ENCODE measurements at places on chromosomes 16 and 17.

GRCh38 chr17:5707482-5707881 is 123.2 kb upstream of the NLRP1 start:
- no peak for DNase-seq

GRCh38 chr17:30340801-30341356 is 7.0 kb upstream of the TMIGD1 start:
- no peak for DNase-seq

GRCh38 chr17:57945996-57946797 is 9.0 kb downstream of the CUEDC1 start:
- DNase-seq: no peak

DNA sequence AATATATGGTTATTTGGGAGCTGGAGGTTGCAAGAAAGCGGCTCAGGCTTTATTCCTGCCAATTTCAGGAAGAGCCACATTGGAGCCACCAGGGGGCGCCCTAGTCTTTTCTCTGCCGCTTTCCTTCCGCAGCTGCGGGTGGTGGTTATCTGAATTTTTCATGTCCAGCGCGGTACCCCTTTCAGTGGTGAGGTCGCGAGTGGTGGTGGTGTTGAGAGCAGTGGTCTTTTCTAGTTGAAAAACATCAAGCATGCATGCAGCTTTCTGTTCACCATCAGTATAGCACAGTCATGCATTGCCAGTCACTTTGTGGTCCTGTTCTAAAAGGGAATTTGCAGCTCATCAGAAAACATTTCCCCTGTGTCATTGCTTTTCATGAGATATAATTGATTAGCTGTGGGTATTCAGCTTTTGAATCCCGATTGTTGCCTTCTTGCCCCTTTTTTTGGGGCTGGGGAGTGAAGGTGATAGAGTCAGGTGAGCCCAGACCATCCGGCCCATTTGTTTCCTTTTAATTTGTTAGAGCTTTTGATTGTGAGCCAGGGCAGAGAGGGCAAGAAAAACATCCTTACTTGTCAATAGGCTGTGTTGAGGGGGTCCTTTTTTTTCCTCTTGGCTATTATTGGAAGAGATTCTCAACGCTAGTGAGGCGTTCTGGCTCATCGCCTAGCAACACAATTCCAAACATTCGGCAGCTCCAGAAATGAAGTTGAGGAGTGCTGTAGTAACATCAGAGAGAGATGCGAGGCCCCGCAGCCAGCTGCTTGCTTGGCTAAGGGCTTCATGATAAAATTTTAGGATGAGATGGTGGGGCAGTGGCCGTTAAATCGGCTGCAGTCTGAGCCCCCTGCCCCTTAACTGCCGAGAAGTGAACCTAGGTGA is 119.0 kb downstream of the SNX29 start:
- peak; percentile 64 for DNase-seq

DNA sequence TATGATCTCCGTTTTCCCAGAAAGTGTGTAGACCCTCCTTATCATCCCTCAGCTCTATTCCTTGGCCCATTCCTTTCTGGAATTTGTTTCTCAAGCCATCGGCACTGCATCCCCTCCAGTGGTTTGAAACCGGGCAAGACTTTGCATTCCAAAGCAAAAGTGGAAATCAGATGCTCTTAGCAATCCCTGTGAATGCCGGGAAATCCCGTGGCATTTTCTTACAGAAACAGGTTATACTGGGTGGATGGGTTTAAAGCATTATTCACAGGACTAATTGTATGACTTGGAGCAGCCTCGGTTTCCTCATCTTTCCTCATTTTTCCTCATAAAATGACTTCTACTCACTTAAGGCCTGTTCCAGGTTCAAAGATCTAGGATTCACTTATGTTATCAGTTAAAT is 52.0 kb downstream of the MAP2K6 start:
- no peak for DNase-seq

GRCh38 chr16:69699915-69700314 is 26.4 kb downstream of the NQO1 start:
- no peak for DNase-seq
